RCC 7860 (cell line): ENCODE measurements at places on chromosomes 3 and 15.

GRCh38 chr15:66841953-66842681, 140.1 kb downstream of the SMAD6 start:
- DNase-seq, result peak; percentile 87

DNA sequence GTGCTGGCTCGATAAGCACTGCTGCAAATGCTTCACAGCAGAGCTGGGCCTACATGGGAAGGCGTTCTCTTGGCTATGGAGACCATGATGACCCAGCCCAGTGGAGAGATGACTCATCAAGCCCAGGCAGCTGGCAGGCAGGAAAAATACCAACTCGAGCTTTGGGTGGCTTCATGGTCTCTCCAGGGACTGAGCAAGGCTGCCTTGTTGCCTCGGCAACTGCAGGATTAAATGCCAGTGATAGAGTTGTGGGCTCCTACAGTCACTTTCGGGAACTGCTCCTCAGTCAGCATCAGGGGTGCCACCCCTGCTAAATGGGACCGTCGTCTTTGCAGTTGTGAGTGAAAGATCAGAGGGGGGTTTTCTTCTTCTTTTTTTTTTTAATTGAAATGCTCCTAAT, 54.6 kb upstream of the MYZAP start:
- DNase-seq, result peak; percentile 82

GRCh38 chr15:44568338-44568737, 31.4 kb downstream of the EIF3J start:
- no peak for DNase-seq

- DNase-seq, result no peak
Observed at GRCh38 chr3:187044867-187045552, 94.3 kb downstream of the RPL39L start.

GRCh38 chr3:194161131-194162045, 25.4 kb downstream of the HES1 start:
- DNase-seq, result no peak
